ENCODE measurements at places on chromosomes 3 and 15.

- DNase-seq = no peak
Measured at GRCh38 chr15:75302318-75302717, 19.7 kb downstream of the GOLGA6D start.

- no peak for DNase-seq
Measured at GRCh38 chr3:134376786-134377426, 2.7 kb upstream of the AMOTL2 start.

DNA sequence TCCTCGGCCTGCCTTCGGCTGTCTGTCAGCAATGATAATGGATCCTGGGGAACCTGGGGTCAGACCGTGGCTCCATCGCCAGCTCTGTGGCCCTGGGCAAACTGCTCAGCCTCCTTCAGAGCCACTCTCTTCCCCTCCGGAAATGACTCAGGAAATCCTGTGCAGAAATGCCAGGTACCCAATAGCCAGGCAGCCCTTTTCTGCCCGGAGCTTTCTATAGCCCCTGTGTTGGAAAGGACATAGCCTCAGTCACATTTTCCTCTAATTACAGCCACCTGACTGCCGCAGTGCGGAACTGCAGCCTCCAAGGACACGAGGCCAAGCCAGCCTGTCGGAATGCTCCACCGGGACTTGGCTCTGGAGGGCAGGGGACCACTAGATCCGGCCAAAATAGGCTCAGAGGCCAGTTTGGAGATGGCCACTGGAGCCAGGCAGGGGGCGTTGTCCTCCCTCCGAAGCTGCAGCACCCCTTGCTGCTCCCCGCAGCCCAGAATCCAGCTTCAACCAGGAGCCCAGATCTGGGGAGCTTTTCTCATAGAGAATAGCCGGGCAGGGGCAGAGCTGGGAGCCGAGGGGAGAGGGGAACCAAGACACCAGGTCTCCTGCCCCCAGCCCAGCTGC is 11.6 kb upstream of the ZXDC start:
- DNase-seq = peak; percentile 30

GRCh38 chr3:171745577-171746319 is 64.5 kb downstream of the PLD1 start:
- DNase-seq = no peak

GRCh38 chr3:170346481-170347392 is 10.8 kb upstream of the SKIL start:
- DNase-seq = no peak

GRCh38 chr3:166902374-166902773 is 477.7 kb downstream of the ZBBX start:
- no peak for DNase-seq

DNA sequence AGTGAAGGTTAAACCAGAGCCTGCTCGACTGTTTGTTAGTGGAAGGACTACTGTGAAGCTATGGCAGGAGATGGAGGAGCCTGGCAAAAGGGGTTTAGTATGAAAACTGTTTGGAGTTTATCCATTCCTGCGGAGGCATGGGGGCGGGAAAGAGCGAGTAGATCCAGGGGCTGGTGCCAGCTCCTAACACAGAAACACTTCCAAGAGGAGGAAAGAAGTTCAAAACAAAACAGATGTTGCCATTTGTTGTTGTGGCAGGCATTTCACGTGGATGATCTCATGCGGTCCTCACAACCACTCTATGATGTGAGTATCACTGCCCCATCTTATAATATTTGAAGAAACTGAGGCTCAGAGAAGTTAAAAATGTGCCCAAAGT is 30.7 kb upstream of the KY start:
- no peak for DNase-seq

DNA sequence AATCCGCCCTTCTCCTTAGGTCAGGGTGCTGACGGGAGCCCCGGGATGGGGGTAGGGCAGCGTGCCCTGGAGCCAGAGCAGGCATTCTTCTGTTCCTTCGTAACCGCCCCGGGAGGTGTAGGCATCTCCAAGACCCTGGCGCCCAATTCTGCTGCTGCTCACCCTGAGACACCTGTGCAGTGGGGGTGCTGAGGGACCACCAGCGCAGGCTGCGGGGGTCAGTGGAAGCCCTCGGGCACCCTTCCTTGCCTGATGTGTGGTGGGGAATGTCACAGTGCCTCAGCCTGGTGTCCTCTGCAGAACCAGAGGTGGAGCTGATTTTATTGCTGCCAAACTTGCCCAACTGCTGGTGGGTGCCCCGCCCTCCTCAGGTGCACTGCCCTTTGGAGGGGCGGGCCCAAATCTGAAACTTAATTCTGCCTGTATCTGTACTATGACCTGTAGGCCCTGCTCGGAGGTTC is 7.3 kb downstream of the CSK start:
- no peak for DNase-seq

DNA sequence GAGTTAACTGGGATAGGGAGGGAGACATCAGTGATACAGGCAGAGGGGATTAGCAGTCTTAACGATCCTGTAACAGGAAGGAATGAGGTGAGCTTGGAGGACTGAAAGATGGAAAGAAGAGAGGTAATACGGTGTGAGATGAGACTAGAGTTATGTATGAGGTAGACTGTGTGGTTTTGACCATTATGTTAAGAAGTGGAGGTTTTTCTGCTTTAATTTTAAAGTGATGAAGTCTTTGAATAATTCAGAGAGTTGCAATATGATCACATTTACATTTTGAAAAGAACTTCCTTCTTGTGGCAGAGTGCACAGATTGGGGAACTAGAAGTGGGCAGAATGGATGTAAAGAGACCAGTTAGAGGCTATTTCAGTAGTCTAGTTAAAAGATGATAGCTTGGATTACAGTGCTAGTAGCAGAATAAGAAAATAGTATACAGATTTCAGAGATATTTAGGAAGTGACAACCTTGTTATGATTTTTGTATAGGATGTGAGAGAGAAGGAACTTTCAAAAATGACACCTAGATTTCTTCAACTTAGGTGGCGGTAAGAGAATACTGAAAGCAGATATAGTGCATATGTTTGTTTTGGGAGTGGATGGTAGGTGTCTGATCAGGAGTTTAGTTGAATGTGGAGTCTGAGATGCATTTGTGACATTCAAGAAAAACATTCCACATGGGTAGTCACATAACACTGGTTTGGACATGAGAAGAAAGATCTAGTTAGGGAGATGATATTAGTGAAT is 40.5 kb downstream of the STT3B start:
- DNase-seq = peak; percentile 68

GRCh38 chr3:171379961-171380483 is 80.2 kb downstream of the TNIK start:
- no peak for DNase-seq

DNA sequence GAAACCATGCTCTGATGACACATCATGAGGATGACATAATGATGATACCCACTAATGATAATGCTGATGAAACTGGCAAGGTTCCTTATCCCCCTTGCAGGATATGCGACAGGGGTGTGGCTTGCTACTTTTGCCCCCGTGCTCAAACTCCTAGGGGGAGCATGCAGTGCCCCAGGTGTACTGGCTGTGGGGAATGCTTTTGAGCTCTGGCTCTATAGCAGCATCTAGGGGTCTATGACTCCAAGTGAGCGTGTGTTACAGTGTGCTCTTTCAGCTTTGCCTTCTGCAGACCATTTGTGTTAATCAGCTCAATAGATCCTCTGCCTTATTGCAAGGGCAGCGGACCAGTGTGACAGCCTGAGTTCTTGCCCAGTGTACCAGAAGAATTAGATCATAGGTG is 1239.5 kb downstream of the SI start:
- DNase-seq = no peak

GRCh38 chr3:33217866-33218445 is 654 bp downstream of the SUSD5 start:
- DNase-seq = peak; percentile 7

DNA sequence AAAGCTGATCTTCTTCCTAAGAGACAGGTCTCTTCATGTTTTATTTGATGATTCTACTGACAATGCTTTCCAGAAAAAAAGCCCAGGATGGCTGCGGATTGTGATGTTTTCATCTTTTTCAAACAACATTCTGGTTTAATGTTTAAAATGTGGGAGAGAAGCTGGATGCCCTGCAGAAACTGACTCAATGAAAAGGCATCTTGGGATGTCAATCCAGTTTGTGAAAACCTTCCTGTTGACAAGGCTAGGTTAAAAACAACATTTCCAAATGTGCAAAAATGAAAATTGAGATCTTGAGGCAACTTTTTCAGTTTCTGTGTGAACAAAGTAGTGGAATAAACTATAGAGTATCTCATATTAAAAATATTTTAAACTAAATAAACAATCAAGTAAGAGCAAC is 156.0 kb upstream of the MRPL3 start:
- DNase-seq = no peak

DNA sequence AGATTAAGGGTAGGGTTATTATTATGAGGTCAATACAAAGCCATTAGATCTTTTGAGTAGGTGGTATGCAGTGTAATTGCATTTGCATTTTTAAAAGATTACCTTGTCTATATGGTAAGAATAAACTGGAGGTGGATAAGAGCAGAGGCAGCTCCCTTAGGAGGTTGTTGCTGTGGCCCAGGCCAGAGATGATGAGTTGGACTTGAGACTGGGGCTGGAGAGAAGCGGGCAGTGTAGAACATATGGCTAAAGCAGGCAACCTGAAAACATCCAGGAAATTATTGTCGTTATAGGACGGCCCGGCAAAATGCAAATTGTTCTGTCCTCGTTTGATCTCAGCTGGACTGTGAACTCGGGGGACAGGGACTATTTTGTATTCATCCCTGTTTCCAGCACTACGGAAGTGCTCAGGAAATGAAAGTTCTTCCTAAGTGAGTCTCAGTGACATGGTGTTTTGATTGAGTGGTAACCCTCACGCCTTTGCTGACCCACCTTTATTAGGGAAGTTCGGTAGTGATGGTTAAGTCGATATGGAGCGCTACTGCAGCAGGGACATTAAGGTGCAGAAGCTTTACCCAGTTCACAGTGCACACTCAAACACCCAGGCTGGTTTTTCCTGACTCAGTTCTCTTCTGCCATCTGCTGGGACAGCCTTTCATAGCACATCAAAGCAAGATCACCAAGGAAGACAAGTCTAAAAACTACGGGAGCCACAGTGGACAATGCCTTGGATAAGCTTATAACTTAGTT is 27.2 kb upstream of the VPS33B start:
- DNase-seq = peak; percentile 80

DNA sequence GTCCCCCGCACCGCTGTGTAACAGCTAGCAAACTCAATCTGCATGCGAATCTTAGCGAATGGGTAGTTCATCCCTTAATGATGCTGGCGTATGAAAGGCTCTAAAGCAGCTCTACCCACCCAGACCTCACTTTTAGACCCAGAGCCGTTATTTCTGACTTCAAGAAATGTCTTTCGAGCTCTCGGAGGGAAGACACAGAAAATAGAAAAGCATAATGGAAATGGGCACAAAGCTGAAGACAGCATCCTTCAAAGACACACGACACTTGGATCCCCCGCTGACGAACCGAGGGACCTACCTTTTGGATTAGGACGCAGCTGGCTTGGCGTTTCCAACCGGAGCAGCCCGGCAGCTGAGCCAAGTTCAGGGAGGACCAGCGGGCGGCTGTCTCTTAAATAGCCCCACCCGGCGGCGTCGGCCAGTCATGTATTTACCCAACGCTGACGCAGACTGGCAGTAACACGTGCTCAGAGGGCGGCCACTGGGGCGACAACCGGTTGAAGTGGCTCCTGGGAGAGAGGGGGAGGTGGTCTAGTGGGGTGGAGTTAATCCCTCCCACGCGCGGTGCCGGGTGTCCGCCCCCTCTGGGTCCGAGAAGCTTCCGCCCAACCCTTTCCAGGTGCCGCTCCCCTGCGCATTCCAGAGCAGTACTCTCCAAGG is 1.5 kb downstream of the CCK start:
- peak; percentile 57 for DNase-seq

DNA sequence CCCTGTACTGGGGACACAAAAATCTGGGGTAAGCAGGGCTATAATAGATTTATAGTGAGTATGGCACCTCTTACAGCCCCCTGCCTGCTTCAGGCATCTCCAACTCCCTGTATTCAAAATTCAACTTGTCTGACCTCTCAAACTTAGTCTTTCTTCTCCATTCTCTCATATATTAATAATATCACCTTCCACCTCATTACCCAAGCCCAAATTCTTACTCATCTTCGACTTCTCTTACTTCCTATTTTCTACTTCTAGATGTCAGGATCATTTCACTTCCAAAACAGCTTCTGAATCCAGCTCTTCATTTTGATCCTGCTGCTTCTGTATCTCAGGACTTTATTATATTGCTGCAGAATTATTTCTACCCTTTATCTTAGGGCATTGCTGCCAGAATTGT is 290.7 kb downstream of the CHST2 start:
- no peak for DNase-seq

DNA sequence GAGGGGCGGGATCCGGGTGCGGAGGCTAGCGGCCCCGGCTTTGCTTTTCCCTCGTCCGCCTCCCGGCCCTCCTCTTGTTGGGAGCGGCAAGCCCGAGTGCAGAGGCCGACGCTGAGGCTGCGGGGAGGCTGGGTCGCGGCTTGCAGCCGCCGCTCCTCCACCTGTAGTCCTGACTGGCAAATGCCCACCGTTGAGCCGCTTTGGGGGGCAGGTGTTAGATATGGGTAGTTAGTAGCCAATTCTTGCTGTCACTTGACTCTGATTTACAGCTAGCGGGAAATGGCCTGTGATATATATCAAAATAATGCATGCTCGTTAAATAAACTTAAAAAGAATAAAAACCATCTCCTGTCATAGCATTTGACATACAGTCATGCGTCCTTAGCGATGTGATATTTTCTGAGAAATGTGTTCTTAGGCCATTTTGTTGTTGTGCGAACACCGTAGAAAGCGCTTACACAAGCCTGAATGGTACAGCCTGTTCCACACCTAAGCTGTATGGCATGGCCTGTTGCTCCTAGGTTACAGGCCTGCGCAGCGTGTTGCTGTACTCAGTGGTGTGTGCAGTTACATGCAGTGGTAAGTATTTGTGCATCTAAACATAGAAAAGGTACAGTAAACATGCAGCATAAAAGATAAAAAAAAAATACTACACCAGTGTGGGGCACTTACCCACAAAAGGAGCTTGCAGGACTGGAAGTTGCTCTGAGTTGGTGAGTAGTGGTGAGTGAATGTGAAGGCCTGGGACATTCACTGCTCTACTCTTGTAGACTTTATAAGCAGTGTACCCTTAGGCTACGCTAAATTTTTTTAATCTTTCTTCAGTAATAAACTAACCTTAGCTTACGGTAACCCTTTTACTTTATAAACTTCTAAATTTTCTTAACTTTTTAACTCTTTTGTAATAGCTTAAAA is 873 bp downstream of the CAPN7 start:
- DNase-seq = peak; percentile 72

- DNase-seq = no peak
Measured at GRCh38 chr3:138230525-138230924, 43.4 kb downstream of the ARMC8 start.

DNA sequence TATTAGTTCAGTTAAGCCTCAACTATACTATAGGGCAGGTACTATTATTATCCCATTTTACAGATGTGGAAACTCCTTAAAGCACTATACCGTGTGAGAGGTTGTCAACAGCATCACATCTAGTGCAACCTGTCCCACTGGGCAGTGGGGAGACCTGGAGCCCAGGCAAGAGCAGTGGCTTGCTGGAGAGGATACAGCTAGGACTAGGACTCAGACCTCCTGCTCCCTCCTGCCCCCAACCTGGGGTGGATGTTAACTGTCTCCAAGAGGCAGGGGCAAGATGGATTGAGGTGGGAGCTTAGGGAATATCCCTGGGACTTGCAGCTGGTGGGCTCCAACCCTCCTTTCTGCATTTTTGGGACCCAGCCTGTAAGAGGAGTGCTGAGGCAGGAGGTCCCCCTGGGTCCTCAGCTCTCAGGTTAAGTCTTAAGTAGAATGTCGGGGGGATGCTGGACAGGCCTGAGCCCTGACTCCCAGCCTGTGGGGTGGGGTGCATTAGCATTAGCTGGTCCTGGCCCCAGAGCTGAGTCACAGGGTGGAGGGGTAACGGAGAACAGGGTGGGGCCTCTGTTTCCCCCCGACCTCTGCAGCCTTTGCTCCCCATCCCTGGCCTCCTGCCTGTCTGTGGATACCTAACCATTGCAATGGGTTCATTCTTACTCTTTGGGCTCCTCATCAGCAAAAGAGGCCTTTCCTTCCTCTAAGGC is 6.6 kb downstream of the SNX33 start:
- no peak for DNase-seq
